Activated CD4-positive, alpha-beta T cell treated with anti-CD3 and anti-CD28 coated beads, Interleukin-2, Interleukin-4, amounts not matched to agents 100 ng/mL and 50 ng/mL, durations not matched to agents 16 hours and 8 hours (primary cell): ENCODE measurements at places on chromosomes 12 and 14.

GRCh38 chr12:50538182-50538581 is 33.4 kb downstream of the DIP2B start:
- no peak for DNase-seq

GRCh38 chr14:64709126-64709525 is 4.9 kb downstream of the PLEKHG3 start:
- no peak for DNase-seq

- DNase-seq: peak; percentile 4
These were observed 620 bp downstream of the TMTC1 start for GRCh38 chr12:29782871-29783772.

DNA sequence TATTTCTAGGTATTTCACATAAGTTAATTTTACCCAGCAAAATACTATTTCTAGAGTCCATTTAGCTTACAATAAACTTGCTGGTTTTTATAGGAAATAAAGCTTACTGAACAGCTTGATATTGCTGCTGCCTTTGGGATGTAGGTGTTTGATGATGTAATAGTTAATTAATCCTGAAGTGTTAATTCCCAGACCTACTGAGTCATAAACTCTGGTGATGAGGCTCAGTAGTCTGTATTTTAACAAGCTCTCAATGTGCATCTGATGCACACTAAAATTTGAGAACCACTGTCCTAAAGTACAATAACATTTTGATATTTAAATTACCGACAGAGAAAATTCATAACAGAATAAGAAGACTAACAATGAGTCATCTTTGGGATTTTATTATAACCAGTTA is 168.4 kb downstream of the FUT8 start:
- no peak for DNase-seq

- DNase-seq: no peak
These were observed 6.0 kb upstream of the ACVRL1 start for GRCh38 chr12:51901121-51901817.

DNA sequence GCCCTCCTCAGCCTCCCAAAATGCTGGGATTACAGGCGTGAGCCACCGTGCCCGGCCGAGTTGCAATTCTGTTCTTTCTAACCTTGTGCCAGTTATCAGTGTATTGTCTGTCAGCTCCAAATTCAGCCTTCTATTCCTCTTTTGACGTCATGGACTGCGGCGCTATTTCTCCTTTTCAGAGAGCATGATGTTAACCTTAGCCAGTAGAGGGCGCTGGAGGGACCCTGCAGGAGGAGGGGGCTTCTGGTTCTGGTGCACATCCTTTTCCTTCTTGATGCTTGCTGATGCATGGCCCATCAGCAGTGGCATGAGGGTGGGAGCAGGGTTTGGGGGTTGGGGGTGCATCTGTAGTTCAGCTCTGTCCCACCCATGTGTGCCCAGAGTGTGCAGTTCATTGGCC is 179.3 kb upstream of the RMST start:
- peak; percentile 6 for DNase-seq

GRCh38 chr14:68325267-68325807 is 467.5 kb downstream of the ZFP36L1 start:
- no peak for DNase-seq

- DNase-seq: no peak
These were observed 117.5 kb downstream of the DACT1 start for GRCh38 chr14:58755031-58755925.

DNA sequence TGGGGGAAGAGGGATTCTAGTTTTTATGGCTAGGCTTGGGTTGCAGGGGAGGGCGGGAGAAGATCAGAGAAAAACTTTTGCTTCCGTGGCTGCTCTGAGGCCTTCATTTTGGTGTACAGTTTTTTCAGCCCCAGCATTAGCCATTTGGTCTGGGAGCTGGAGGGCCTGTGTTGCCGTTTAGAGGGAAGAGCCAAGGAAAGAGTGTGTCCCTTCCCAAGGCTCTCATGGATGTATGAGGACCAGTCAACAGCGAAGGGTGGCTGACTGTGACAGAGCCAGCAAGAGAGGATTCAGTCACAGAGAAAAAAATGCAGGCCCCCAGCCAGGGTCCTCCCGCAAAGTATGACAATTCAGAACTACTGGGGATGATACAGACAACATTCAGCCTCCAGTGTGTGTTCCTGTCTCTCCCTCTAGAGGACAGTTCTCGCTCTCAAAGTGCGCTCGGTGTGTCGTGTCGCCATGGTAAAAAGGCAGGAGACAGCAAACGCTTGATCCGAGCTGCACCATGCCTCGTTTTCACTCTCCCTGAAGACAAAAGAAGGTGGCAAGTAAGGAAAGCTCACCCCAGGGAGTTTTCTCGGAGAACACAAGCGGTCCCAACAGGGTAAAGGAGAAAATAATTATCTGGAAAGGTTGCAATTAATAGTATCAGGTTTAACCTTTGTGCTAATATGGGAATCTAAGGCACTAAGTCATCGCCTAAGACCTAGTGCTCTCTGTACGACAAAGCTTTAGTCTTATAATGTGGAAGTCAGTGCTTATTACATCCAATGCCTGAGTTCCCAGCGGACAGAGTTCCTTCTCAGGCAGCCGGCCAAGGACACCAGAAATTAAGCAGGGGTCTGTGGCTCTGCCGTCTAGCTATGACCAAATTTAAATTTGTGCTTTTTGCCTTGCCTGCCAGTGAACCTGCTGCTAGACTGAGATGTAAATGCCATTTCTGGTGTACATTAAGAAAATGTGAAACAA is 157.3 kb upstream of the PLXNC1 start:
- DNase-seq: no peak

DNA sequence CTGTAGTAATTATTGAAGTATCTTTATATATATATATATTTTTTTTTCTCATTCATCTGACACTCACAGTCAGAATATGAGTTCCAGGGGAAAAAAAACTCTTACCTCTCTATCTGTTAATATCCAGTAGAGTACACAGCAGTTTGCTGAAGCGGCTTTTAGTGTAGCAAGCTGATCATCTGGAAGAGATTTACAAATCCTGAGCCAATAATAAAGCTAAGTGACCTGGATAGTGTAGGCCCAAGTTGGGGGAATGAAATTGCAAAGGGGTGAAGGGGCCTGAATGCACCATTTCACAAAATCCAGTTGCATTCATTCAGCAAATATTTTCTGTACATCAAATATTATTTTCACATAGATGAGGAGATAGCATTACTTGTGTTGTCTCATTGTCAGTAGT is 234.6 kb upstream of the FLRT2 start:
- DNase-seq: no peak

GRCh38 chr14:64725261-64725815 is 21.1 kb downstream of the PLEKHG3 start:
- DNase-seq: no peak

- no peak for DNase-seq
These were observed 29.5 kb upstream of the FBXO34 start for GRCh38 chr14:55241673-55242072.

GRCh38 chr14:67673451-67673850 is 981 bp downstream of the VTI1B start:
- no peak for DNase-seq

GRCh38 chr12:129657179-129657578 is 246.6 kb downstream of the TMEM132D start:
- no peak for DNase-seq

DNA sequence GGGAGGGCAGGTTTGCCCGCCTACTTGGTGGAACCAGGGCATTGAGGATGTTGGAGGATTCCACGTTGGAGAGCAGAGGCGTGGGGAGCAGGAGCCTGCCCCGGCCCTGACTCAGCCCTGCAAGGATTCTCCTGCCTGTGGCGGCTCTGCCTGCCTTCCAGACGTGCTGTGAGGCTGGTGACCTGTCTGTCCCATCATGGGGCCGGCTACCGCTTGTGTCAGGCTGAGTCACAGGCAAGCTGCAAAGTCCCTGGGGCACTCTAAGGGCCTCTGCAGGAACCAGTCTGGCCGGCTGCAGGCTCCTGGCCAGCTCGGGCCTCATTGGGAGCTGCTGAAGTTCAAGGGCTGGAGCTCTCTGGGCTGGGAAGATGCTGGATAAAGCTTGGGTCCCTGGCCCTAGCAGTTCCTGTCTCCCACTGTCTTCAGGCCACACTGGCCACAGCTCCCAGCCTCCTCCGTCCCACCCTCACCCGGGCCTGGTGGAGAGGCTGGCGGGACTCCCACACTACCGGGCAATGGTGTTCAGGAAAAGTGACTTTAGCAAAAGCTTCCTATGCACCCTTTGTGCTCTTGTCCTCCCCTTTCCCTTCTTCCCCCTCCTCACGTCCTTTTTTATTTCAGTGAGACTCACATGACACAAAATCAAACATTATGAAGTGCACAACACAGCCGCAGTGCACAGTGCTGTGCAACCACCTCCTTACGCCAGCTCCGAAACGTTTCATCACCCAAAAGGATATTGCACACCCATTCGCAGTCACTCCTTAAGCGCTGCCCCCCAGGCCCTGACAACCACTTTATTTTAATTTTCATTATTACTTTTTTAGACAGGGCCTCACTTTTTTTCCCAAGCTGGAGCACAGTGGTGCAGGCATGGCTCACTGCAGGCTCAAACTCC is 22.0 kb upstream of the ULK1 start:
- no peak for DNase-seq

- DNase-seq: no peak
These were observed 6.3 kb upstream of the BRMS1L start for GRCh38 chr14:35819591-35820540.

GRCh38 chr14:79665556-79665955 is 545.7 kb downstream of the DIO2 start:
- no peak for DNase-seq

DNA sequence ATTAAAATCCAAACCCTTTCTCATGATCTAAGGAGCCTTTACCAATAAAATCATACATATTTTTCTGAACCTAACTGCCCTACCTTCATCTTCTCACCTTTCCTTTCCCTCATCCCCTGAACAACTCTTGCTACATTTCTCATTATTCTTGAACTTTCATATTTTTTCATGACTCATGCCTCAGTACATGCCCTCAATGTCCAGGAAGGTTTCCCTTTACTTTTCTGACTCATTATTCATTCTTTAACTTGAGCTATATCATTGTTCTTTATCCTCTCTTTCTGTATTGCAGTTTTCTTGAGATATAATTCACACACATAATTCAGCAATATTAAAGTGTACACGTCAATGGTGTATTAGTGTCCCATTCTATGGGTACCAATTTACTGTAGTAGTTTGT is 231.0 kb downstream of the ALG10B start:
- DNase-seq: no peak

DNA sequence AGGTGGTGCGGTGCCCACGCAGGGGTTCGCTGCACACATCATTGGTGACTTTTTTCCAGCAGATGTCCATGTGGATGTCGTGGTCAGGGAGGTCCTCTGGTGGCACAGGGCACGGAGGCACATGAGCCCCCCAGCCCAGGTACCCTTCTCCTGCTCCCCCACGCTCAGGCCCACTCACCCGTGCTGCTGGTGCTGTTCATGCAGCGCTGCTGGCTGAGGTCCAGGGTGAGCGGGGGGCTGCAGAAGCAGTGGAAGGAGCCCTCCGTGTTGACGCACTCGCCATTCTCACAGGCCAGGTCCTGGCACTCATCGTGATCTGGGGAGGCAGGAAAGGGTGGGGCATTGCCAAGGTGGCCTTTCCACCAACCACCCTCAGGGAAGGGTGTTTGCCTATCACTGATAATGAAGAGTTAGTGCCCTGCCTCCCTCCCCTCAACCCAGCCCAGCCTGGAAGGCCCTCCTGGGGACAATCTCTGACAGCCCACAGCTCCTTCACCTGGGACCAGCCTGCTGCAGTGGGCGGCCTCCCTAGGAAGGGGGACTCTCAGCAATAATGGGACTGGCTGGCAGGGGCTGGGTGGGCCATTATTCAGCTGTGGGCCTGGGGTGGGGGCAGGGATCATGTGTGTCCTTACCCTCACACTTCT is 9.8 kb downstream of the ISCA2 start:
- DNase-seq: no peak

DNA sequence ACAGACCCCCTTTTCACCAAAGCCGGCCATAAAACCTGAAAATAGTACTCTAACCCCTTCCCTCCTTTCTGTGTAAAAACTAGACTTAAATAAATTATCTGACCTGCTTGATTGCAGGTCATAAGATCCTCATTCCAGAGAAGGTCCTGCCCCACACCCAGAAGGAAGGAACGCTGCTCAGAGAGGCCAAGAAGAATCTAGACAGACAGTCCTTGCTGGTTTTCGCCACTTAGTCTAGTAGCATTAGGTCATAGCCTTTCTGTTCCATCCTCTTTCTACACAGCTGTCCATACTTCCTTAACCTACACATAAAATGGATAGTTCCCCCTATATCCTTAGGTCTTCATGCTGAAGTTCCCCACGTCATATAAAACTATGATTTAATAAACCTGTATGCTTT is 83.7 kb upstream of the IGF1 start:
- no peak for DNase-seq

GRCh38 chr12:41459111-41459905 is 271.2 kb downstream of the PDZRN4 start:
- no peak for DNase-seq

DNA sequence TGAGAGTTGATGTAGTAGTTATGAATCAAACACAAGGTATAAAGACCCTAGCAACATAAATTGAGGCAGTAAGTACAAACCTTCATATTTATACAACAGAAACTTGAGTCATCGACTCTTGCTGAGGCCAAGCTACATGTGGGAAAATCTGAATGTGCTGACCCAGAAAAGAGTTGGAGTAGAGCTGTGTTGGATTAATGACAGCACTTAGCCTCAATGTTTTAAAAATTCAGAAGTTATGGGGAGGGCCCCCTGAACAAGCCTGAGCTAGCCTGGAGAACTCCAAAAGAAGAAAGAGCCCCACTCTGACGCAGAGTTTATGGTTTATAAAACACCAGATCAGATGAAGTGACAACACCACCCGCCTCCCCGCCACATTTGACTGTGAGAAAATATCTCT is 100.0 kb downstream of the DUSP6 start:
- DNase-seq: no peak

- no peak for DNase-seq
These were observed 553 bp downstream of the CNPY2 start for GRCh38 chr12:56315249-56315621.

DNA sequence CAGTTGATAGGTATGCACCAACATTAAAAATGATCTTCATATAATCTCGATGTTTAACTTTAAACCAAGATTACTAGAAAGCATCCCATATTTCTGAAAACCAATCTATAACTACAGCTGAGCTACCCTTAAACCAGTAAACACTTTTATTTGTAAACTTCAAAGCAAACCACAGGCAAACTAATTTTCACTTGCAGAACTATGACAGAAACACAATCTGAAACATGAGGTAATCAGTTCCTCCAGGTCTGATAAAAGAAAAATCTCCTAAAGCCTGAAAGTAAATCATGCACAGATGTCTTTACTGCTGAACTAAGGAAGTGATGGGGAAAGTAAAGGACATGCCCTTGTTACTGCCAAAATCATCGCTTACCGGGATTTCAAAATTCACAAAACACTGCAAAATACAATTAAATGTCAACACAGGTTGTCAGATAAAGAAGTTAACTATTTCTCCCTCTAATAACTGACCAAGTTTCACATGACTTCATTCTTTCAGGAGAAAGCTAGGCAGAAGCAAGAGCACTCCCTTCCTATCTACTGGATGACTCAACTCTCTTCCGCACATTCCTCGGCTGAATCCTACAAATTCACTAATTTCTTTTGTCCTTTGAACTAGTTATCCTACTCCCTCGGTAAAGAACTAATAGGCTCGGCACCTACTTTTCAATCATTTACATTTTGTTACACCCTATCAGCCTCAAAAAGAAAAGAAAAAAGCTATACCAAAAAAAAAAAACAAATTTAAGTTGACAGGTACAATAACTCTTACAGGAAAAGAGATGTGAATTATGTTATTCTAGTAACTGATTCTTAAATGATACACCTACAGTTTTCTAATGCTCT is 1.4 kb downstream of the EEA1 start:
- DNase-seq: peak; percentile 46

GRCh38 chr12:52413782-52414345 is 7.7 kb upstream of the KRT82 start:
- DNase-seq: no peak

- DNase-seq: no peak
These were observed 27.5 kb upstream of the C14orf180 start for GRCh38 chr14:104551851-104552737.
